A549 treated with AZD2906 at 1 μM for 4 hours (cell line): ENCODE measurements at places on chromosomes 1 and 21. TPM values are rescaled to one million over a fixed set of nuclear protein-coding genes. Genes with fewer than 3 reads are reported as not detected.

ATP1A4 gene
- total RNA-seq = 0.07 TPM in 1 of 5 replicates, not detected in the others

FCAMR gene
- not detected in 5 replicates for total RNA-seq

PTGER3 gene
- total RNA-seq = 0.01 TPM in 1 of 5 replicates, not detected in the others

GRIK3 gene
- not detected in 5 replicates for total RNA-seq

MAP1LC3C gene
- 0.12 to 0.18 TPM (median 0.14 TPM) in 4 of 5 replicates, not detected in the other for total RNA-seq

PLXNA2 gene
- total RNA-seq = 3.5 to 3.8 TPM (median 3.5 TPM) in 5 replicates

FAM131C gene
- total RNA-seq = 13.5 to 21.3 TPM (median 19.9 TPM) in 5 replicates

GJA5 gene
- total RNA-seq = 0.02 to 0.07 TPM in 2 of 5 replicates, not detected in the others

INAVA gene
- 37.0 to 53.3 TPM (median 44.3 TPM) in 5 replicates for total RNA-seq

INKA2 gene
- 1.9 to 2.4 TPM (median 2.1 TPM) in 5 replicates for total RNA-seq

PARS2 gene
- 4.5 to 5.2 TPM (median 4.8 TPM) in 5 replicates for total RNA-seq

HSD3B2 gene
- total RNA-seq = not detected in 5 replicates

TEX38 gene
- not detected in 5 replicates for total RNA-seq

BNIPL gene
- total RNA-seq = 0.04 to 0.16 TPM (median 0.15 TPM) in 5 replicates

IL12RB2 gene
- 0.07 to 0.25 TPM (median 0.09 TPM) in 5 replicates for total RNA-seq

RNU1-2 gene
- total RNA-seq = 4.0 to 44.9 TPM (median 4.2 TPM) in 4 of 5 replicates, not detected in the other

SAMSN1 gene
- 0.05 to 0.07 TPM in 2 of 5 replicates, not detected in the others for total RNA-seq

TCHHL1 gene
- not detected in 5 replicates for total RNA-seq

OR2M3 gene
- total RNA-seq = not detected in 5 replicates

NMNAT2 gene
- 0.47 to 0.85 TPM (median 0.70 TPM) in 5 replicates for total RNA-seq

THRAP3 gene
- 63.9 to 88.8 TPM (median 69.6 TPM) in 5 replicates for total RNA-seq

AK5 gene
- 4.6 to 9.1 TPM (median 5.8 TPM) in 5 replicates for total RNA-seq

CD53 gene
- not detected in 5 replicates for total RNA-seq

ARHGEF10L gene
- total RNA-seq = 5.6 to 7.2 TPM (median 6.7 TPM) in 5 replicates

ERICH3 gene
- not detected in 5 replicates for total RNA-seq

NPPB gene
- 0.18 TPM in 1 of 5 replicates, not detected in the others for total RNA-seq

ARHGAP30 gene
- total RNA-seq = 0.07 to 0.09 TPM (median 0.07 TPM) in 5 replicates

ERI3 gene
- 47.9 to 67.7 TPM (median 60.9 TPM) in 5 replicates for total RNA-seq

HSD3B1 gene
- total RNA-seq = 0.03 TPM in 1 of 5 replicates, not detected in the others

SERPINC1 gene
- 0.07 to 0.14 TPM (median 0.07 TPM) in 3 of 5 replicates, not detected in the others for total RNA-seq

AQP10 gene
- total RNA-seq = not detected in 5 replicates

GSTM2 gene
- total RNA-seq = 2.7 to 4.1 TPM (median 3.4 TPM) in 5 replicates

PRDM2 gene
- 7.2 to 10.2 TPM (median 8.0 TPM) in 5 replicates for total RNA-seq

KRTAP26-1 gene
- total RNA-seq = not detected in 5 replicates

GBP4 gene
- 0.02 to 0.09 TPM in 2 of 5 replicates, not detected in the others for total RNA-seq

PGLYRP3 gene
- total RNA-seq = not detected in 5 replicates

KAZN gene
- 3.0 to 4.0 TPM (median 3.4 TPM) in 5 replicates for total RNA-seq

FCGR1A gene
- total RNA-seq = not detected in 5 replicates

AADACL4 gene
- total RNA-seq = not detected in 5 replicates

KCND3 gene
- total RNA-seq = 0.02 to 0.03 TPM (median 0.03 TPM) in 3 of 5 replicates, not detected in the others

RAB7B gene
- 0.91 to 1.6 TPM (median 1.1 TPM) in 5 replicates for total RNA-seq

SH3GLB1 gene
- 33.3 to 37.6 TPM (median 36.7 TPM) in 5 replicates for total RNA-seq

GNG4 gene
- 10.4 to 16.4 TPM (median 12.7 TPM) in 5 replicates for total RNA-seq

ADCY10 gene
- total RNA-seq = 0.02 to 0.13 TPM (median 0.07 TPM) in 4 of 5 replicates, not detected in the other

SLC5A9 gene
- 0.05 TPM in 1 of 5 replicates, not detected in the others for total RNA-seq

MCM3AP gene
- 30.6 to 40.3 TPM (median 35.6 TPM) in 5 replicates for total RNA-seq

LCE2C gene
- not detected in 5 replicates for total RNA-seq

DENND2C gene
- total RNA-seq = 0.32 to 0.51 TPM (median 0.40 TPM) in 5 replicates

CLCA2 gene
- total RNA-seq = not detected in 5 replicates

ARMH1 gene
- 0.50 to 1.5 TPM (median 0.98 TPM) in 5 replicates for total RNA-seq

LRP8 gene
- total RNA-seq = 27.4 to 38.4 TPM (median 34.1 TPM) in 5 replicates

AZIN2 gene
- total RNA-seq = 0.57 to 1.1 TPM (median 0.76 TPM) in 5 replicates

CELA2A gene
- total RNA-seq = not detected in 5 replicates

ELAPOR1 gene
- 0.53 to 0.71 TPM (median 0.56 TPM) in 5 replicates for total RNA-seq

CYP4A11 gene
- not detected in 5 replicates for total RNA-seq

SLC6A9 gene
- 11.6 to 14.2 TPM (median 13.2 TPM) in 5 replicates for total RNA-seq

ACBD6 gene
- total RNA-seq = 52.9 to 56.8 TPM (median 54.9 TPM) in 5 replicates

BLACAT1 gene
- total RNA-seq = 0.03 TPM in 1 of 5 replicates, not detected in the others
